Colonic mucosa (tissue), 4 donors: ENCODE measurements at places on chromosomes 12 and 14. TPM values are rescaled to one million over a fixed set of nuclear protein-coding genes. Genes with fewer than 3 reads are reported as not detected.

- no peaks in the 10 kb centered on the region for H3K27me3 ChIP-seq
- H3K4me3 ChIP-seq: no peak overlapping the region
- H3K4me1 ChIP-seq: no peaks in the 10 kb centered on the region
- no peak for DNase-seq
Observed at GRCh38 chr12:113802000-113802749, 163.9 kb downstream of the RBM19 start.

DNA sequence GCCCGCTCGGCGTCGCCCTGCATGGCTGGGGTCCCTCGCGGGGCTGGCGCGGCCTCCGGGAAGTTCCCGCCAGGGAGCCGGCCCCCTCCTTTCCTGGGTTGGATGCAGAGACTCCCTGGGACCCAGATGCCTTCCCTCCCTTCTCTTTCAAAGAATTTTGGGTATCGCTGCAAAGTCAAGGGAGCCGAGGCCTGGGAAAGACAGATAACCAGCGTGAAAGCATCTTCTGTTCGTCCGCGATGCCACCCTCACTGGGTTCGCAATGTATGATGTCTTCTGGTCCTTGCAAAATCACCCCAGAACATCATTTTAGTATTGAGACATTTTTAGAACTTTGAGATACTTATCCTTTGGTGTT is 451 bp downstream of the IRAK3 start:
- peaks cover 3% of the 10 kb centered on the region for H3K4me1 ChIP-seq
- peak overlapping the region; percentile 52 for H3K4me3 ChIP-seq
- H3K36me3 ChIP-seq: no peaks in the 10 kb centered on the region
- peak overlapping the region; percentile 72 for H3K27ac ChIP-seq

Gene GALNT16
- 0.22 TPM for total RNA-seq

Gene SERPINA10
- 0.74 TPM for total RNA-seq

DNA sequence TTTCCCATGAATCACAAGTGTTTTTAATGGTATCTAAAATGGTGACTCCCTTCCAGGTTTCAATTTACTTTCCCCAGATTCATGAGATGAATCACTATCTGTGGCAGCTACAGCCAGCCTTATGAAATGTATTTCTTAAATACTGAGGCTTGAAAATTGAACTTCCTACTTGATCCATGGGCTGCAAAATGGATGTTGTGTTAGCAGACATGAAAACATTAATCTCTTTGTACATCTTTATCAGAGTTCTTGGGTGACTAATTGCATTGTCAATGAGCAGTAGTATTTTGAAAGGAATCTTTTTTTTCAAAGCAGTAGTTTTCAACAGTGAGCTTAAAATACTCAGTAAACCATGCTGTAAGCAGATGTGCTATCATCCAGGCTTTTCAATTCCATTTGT is 250.8 kb downstream of the SLC6A15 start:
- H3K36me3 ChIP-seq: no peaks in the 10 kb centered on the region
- no peak overlapping the region for H3K27ac ChIP-seq
- DNase-seq: no peak
- H3K4me3 ChIP-seq: no peak overlapping the region
- H3K4me1 ChIP-seq: no peaks in the 10 kb centered on the region
- no peaks in the 10 kb centered on the region for H3K27me3 ChIP-seq

Gene LRTM2
- not detected for total RNA-seq

DNA sequence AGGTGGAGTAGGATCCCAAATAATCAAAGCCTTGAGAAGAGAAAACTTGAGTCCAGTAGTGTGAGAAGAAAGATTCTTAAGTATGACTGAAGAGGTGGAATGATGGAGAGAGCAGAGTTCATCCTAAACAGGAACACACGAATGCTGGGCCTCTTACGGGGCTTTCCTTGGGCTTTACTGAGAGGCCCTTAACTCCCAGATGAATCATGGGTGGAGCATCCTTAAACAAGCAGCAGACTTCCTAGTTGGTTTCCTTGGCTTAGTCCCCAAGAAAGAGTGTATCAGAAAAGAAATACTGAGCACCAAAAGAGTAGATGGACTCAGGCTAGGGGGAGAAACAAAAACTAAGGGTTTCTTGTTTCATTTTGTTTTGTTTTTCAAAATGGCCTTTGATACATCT is 132.5 kb downstream of the GPR135 start:
- DNase-seq: no peak
- no peak overlapping the region for H3K4me3 ChIP-seq
- H3K36me3 ChIP-seq: no peaks in the 10 kb centered on the region
- H3K4me1 ChIP-seq: no peaks in the 10 kb centered on the region
- H3K27ac ChIP-seq: no peak overlapping the region
- H3K27me3 ChIP-seq: no peaks in the 10 kb centered on the region

GRCh38 chr14:68681256-68682011 is 111.4 kb downstream of the ZFP36L1 start:
- no peak for DNase-seq
- no peaks in the 10 kb centered on the region for H3K36me3 ChIP-seq
- no peak overlapping the region for H3K4me3 ChIP-seq
- no peaks in the 10 kb centered on the region for H3K27me3 ChIP-seq
- peaks cover 10% of the 10 kb centered on the region for H3K4me1 ChIP-seq
- peak overlapping the region; percentile 54 for H3K27ac ChIP-seq

GRCh38 chr12:41073633-41074472 is 114.3 kb upstream of the PDZRN4 start:
- no peak overlapping the region for H3K27ac ChIP-seq
- H3K36me3 ChIP-seq: no peaks in the 10 kb centered on the region
- H3K27me3 ChIP-seq: no peaks in the 10 kb centered on the region
- no peak overlapping the region for H3K4me3 ChIP-seq

GRCh38 chr12:5395443-5396271 is 36.3 kb upstream of the NTF3 start:
- no peaks in the 10 kb centered on the region for H3K27me3 ChIP-seq
- no peak overlapping the region for H3K27ac ChIP-seq
- DNase-seq: peak; percentile 34
- H3K4me1 ChIP-seq: peaks cover 3% of the 10 kb centered on the region

DNA sequence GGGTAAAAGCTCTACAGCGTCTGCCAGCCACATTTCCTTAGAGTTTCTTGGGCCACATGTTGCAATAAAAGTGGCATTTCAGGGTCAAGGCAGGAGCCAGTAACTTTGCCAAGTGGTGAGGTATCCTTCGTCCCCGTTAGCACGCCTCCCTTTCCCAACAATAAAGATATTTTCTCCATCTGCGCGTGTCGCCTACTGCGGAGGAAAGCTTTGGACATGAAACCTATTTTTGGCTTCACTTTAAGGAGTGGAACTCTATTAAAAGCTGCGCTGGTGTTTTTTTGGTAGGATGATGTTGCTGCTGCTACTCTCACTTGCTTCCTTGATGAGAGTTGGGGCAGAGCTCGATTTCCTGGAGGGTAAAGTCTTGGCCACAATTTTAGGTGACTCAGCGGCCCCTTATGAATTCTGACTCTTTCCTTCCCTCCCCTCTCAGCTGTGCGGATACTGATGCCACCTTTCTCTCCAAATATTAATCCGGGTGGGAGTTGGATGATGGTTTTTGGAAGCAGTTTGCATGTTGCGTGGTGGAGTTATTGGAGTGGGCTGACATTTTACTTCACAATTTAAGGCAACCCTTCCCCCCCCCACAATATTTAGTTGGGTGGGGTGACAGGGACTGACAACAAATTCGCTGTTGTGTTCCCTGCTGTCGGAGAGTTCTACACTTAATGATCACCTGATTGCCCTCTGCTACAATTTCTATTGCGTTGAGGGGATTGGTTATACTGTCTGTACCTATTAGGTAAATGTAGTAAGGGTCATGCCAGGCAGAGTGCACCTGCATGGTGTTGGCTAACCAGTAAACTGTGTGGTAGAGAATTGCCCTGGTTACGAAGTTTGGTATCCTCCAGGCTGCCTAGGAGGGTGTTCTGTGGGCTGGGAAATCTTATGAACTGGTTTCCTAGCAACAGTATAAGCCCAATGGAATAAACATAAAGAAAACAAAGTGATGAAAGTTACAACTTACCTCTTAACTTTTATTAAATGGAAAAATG is 1.1 kb downstream of the CCDC91 start:
- no peaks in the 10 kb centered on the region for H3K4me1 ChIP-seq
- DNase-seq: no peak
- no peaks in the 10 kb centered on the region for H3K36me3 ChIP-seq
- H3K27ac ChIP-seq: peak overlapping the region; percentile 94
- H3K27me3 ChIP-seq: no peaks in the 10 kb centered on the region

Gene CLMN
- 131 TPM for total RNA-seq

- DNase-seq: no peak
- no peak overlapping the region for H3K4me3 ChIP-seq
- H3K4me1 ChIP-seq: no peaks in the 10 kb centered on the region
- no peaks in the 10 kb centered on the region for H3K36me3 ChIP-seq
Observed at GRCh38 chr12:83676781-83677295, 990.1 kb downstream of the TMTC2 start.

DNA sequence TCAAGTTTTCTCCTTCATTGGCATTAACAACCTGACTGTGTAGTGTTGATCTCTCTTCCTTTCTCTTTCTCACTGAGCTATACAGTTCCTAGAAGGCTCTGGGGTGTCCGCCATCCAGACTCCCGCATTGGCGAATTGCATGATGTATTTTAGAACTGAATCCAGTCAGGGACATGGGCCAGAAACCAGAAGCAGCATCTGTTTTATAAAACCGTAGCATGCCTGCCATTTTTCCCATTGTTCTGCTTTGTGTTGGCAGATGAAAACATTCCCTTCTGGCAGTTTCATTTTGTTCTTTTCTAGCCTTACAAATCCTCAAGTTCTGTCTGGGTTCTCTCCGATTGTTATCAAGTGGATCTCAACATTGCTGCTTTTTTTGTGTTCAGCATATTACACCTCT is 268.3 kb upstream of the SEL1L start:
- H3K4me1 ChIP-seq: no peaks in the 10 kb centered on the region
- no peaks in the 10 kb centered on the region for H3K27me3 ChIP-seq
- H3K4me3 ChIP-seq: no peak overlapping the region
- DNase-seq: no peak
- no peak overlapping the region for H3K27ac ChIP-seq
- H3K36me3 ChIP-seq: no peaks in the 10 kb centered on the region

Gene SDR9C7
- total RNA-seq: not detected

DNA sequence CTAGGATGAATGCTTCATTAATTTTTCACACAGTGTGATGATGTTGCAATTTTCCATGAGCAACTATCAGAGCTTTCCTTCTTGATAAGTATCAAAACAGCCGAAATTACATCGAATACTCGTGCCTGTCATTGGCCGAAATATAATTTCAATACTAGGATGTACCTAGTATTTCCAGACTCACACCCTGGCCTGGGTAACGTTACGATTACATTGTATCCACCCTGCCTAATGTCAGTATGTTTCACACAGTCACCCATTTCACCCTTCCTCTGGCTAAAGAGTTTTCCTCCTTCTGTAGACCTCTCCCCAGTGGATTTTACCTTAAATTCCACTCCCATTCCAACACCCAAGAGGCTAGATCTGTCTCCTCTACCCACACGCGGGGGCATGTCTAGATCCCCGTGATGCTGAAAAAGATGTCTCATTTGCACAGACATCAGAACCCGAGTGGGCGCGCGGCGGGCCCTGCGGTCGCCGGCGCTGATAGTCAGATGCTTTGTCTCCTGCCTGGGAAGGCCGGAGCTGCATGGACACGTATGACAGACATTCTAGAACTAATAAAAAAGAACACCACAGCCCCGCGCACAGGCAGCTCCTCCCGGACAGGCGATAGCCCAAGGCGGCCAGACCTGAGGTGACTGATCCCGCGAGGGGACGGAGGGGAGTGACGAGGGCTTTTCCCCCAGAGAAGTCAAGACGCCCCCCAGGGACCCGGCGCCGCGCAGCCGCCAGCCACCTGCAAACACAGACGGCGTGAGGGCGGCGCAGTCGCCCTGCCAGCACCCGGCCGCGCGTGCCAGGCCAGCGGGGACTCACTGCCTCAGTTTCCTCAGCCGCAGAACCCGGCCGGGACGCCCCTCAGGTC is 723 bp downstream of the KIF21A start:
- H3K27me3 ChIP-seq: no peaks in the 10 kb centered on the region
- peak overlapping the region; percentile 90 for H3K27ac ChIP-seq
- no peaks in the 10 kb centered on the region for H3K36me3 ChIP-seq
- no peaks in the 10 kb centered on the region for H3K4me1 ChIP-seq
- H3K4me3 ChIP-seq: peak overlapping the region; percentile 84

DNA sequence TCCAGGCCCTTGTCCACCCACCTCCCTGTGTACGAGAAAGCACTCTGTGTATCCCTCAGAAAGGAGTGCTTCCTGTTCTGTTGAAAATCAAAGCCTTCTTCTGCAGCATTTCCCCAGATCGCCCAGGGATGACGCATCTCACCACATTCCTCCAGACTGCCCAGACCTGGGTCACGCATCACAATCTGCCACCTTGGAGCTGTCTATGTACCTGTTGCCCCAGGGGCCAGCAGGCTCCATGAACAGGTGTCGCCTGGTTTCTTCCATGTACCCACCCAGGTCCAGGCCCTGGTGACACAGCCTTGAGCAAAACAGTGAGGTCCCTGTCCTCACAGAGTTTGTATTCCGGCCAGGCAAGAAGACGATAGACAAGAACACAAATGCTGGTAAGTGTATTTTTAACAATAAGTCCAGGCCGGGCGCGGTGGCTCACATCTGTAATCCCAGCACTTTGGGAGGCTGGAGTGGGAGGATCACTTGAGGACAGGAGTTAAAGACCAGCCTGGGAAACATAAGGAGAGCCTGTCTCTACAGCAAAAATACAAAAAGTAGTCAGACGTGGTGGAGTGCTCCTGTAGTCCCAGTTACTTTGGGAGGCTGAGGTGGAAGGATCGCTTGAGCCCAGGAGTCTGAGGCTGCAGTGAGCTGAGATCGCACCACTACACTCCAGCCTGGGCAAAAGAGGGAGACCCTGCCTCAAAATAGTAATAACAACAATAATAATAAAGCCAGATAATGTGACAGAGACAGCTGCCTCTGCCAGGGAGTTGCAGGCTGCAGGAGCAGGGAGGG is 6.8 kb upstream of the PPP1R13B start:
- no peak for DNase-seq
- no peaks in the 10 kb centered on the region for H3K36me3 ChIP-seq
- H3K4me1 ChIP-seq: no peaks in the 10 kb centered on the region
- no peak overlapping the region for H3K27ac ChIP-seq

Gene DCAF4
- total RNA-seq: 11.3 TPM

- H3K4me1 ChIP-seq: no peaks in the 10 kb centered on the region
- DNase-seq: no peak
- H3K27me3 ChIP-seq: no peaks in the 10 kb centered on the region
- no peak overlapping the region for H3K27ac ChIP-seq
Observed at GRCh38 chr14:55458800-55459515, 18.5 kb upstream of the TBPL2 start.

DNA sequence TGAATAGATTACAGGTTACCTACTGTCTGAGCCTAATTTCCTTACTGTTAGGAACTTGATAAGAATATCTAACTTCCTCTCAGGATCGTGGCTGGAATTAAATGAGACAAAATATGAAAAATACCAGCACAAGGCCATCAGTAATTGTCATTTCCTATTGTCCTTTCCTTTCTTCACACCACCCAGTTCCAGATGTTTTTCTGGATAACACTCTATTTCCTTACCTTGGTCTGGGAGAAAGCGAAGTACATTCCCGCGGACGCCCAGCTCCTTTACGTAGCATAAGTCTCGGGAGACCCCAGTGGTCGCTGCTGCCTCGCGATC is 376 bp downstream of the GDF3 start:
- no peaks in the 10 kb centered on the region for H3K27me3 ChIP-seq
- no peaks in the 10 kb centered on the region for H3K36me3 ChIP-seq
- H3K27ac ChIP-seq: no peak overlapping the region
- no peak overlapping the region for H3K4me3 ChIP-seq
- H3K4me1 ChIP-seq: no peaks in the 10 kb centered on the region
- no peak for DNase-seq
